T-helper 2 cell (primary cell): ENCODE measurements at places on chromosomes 5 and 9.

DNA sequence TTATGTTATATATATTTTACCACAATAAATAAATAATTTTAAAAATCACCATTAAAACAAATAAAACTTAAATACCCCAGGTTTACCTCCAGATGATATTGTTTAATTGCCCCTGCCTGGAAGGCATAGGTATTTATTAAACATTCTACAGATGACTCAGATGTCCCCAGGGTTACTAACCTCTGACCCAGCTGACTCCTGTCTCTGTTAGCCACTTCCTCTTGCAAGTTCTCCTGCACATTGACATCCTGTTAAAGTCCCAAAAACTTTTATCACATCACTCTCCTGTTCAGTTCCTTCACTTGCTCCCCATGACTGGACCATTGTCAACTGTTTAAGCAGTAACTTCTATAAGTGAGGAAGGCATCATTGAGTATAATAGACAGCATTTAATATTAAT lies 37.0 kb upstream of the RAB3C start:
- no peak for DNase-seq

DNA sequence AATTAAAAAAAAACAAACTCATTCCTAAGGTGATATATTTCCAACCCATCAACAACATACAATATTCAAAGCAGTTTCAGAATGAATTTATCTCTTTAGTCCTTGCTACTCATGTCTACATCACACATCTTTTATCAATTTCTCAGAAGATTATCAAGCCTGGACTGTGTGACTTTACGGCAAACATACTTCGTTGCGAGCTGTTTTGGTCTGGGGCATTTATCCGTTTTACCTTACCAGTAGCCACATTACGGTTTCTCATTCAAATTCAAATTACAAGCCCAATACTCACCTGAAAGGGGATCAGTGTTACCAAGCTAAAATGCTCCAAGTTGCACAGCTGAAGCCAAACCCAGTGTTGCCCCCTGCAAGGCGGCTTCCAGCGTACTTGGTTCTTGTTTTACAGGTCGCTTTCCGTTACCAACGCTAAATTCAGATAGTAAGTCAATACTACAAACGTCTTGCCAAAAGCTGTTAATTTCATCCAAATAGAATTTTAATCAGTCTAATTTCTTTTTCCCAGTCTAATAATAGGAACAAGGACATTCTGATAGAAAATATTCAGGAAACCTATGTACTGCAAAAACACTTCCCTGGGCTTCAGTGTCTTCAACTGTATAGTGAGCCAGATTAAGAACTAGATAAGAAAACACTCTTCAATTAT lies 1.8 kb downstream of the HNRNPH1 start:
- DNase-seq: no peak

DNA sequence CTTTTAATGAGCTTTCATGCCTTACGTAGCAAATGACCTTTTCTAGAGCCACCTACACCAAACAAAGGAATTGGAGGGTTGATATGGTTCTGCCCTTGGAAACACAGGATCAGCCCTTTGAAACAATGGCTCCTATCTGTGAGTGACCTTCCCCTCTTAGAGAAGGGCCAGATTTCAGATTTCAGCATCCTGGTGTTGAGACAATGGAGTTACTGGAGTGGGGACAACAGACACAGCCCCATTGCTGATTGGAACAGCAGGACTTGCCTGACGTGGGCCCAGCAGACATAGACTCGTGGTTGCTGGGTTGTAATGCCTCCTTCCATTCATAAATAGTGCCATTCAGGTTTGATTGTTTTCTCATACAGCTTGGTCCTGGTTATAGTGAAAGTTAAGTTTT lies 96.0 kb downstream of the GALNT10 start:
- no peak for DNase-seq

- DNase-seq: no peak
Measured at GRCh38 chr9:86695910-86696424, 251.3 kb downstream of the GAS1 start.

DNA sequence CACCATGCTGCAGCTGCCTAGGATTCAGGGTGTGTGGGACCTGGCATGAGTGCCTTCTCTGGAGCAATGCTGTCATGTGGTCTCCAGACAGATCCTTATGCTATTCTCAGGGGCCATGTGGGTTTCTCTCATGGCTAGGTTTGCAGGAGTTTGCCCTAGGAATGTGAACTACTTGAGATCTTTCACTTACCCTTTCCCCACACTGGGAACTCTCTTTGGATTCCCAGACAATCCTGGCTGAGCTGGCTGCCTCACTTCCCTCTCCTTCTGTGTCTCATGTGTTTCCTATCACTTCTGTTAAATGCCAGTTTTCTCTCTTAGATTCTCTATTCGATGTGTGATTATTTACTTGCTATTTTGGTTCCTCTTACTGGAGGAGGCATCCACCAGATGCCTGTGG lies 270.2 kb upstream of the RASA1 start:
- DNase-seq: no peak
